ENCODE measurements at places on chromosomes 6 and 20.

- no peak for DNase-seq
These were observed 36.5 kb downstream of the TGM6 start for GRCh38 chr20:2417213-2417541.

- DNase-seq: no peak
These were observed 310.1 kb downstream of the PRL start for GRCh38 chr6:21986703-21987102.

DNA sequence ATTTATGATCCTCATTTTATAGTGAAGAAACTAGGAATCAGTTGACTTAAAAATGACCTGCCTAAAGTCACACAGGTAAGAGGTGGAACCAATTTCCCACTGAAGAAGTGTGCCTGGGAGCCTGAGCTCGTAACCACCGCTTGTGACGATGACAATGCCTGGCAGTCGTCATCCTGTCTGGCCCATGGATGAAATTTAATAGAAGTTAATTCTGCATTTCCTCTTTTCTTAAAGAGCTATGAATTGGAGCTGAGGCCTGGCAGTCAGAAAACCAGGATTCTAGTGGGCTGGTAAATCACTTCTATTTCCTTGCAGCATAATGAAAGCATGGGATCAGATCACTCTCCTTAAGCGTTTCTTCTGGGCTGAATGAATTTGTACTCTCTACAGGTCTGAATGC, 200.0 kb upstream of the SGK1 start:
- no peak for DNase-seq

DNA sequence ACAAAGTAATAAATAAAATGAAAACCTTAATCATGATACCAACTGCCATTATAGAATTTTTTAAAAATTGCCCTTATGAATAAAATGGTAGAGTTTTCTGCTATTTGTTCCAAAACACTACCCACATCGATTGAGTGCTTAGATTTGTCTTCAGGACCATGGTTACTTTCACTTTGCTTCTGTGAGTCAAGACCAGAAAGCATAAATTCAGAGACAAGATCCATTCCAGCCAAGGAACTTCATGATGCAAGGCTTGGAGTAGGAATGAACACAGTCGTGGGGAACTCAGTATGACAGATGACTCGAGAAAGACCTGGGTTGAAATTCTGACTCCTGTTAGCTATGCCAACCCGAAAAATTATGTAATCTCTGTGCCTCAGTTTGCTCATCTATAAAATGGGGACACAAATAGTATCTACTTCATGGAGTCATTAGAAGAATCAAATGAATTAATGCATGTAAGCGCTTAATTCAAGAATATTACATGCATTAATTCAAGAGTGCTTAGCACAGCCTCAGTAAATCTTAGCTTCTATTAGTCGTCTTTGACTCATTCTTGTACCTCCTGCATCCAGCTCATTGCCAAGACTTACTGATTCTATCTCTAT, 72.5 kb upstream of the MYLIP start:
- no peak for DNase-seq
